ENCODE measurements at places on chromosomes 7 and 10.

- DNase-seq = no peak
Observed at GRCh38 chr10:7035126-7035761, 375.6 kb downstream of the SFMBT2 start.

- DNase-seq = no peak
Observed at GRCh38 chr10:112224933-112225529, 41.5 kb upstream of the GPAM start.

DNA sequence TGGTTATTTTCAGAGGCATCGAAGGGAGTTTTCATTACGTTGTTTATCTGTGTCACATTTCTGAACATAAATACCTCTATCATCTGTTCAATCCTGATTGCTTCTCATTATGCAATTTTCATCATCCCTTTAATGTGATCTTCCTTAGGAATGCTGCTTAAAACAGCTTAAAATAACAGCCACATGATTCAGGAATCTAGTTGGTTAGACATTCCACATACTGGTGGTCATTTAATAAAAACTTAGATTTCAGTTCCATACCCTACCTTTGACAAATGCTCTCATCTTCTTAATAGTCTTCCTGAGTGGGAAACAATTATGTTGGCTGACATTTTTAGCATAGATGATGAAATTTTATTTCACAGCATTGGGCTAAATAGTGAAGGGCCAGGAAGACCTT lies 191.3 kb upstream of the CDCA7L start:
- no peak for DNase-seq

- DNase-seq = no peak
Observed at GRCh38 chr10:28359334-28359733, 56.5 kb upstream of the MPP7 start.

DNA sequence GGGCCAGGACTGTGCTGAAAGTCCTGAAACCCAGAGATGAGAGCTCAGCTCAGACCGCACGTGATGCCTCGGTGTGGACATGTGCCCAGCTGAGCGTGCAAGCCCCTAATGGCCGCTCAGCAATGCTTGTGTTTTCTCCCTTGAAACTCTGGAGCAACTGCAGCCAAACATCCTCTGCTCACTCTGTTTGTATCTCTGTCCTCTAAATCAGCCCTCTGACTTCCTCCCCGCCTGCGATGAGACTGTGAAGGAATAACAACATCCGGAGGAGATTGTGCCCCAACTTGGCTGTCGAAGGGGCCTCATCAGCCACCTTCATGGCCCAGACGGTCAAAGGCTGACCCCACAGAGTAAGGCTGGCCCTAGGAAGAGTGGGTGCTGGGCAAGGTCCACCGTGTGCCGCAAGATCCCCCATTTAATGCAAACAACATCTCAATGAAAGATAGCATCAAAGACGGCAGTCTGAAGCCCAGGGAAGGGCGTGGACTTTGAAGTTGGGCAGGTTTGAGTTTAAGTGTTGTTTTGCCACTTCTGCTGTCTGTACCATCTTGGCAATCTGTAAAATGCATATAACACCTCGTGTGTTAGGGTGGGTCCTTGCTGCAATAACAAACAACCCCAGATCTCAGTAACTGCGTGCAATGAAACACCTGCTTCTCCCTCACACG lies 39.9 kb downstream of the CALML3 start:
- no peak for DNase-seq

GRCh38 chr10:74842301-74842954 lies 16.0 kb downstream of the KAT6B start:
- DNase-seq = no peak

DNA sequence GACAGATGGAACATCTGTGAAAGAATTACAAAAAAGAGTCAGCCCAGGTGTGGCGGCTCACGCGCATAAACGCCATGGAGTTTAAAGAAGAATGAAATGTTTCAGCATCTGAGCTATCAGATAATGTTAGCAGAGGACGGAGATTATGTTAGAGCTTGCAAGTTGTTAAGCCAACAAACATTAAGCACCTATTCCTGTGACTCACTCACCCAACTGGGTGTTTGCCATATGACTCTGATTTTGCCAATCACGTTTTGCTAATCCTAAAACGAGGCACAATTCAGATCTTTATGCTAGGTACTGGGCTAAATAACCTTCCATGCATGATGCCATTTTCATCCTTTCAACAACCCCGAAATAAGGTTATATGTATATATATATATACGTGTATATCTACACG lies 29.0 kb upstream of the CCNY start:
- DNase-seq = no peak

- peak; percentile 25 for DNase-seq
Observed at GRCh38 chr10:72875250-72876055, 18.1 kb upstream of the OIT3 start.

GRCh38 chr10:17138460-17139042 lies 8.9 kb upstream of the CUBN start:
- DNase-seq = no peak

- no peak for DNase-seq
Observed at GRCh38 chr10:1659221-1659791, 78.0 kb downstream of the ADARB2 start.

DNA sequence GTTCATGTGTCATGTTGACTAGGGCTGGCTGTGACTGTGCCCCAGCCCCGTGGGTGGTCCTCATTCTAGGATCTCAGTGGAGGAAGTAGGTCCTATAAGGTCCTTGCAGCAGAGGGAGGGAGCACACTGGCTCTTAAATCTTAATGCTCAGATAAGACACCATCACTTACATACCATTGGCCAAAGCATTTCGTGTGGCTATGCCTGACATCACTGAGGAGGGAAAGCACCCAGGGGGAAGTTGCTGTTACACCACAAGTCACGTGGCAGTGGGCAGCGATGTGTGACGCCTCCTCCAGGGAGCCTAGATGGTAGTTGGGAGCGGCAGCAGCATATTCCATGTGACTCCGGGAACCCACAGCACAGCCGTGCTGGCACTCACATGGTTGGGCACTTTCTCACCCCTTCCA lies 224.7 kb upstream of the SH2B2 start:
- no peak for DNase-seq

- no peak for DNase-seq
Observed at GRCh38 chr7:27947586-27948278, 207.8 kb downstream of the TAX1BP1 start.

GRCh38 chr10:44389150-44389549 lies 4.3 kb upstream of the CXCL12 start:
- no peak for DNase-seq

GRCh38 chr7:136353287-136353686 lies 376.1 kb upstream of the MTPN start:
- DNase-seq = no peak

GRCh38 chr7:102303669-102304422 lies 17.2 kb downstream of the SH2B2 start:
- DNase-seq = no peak

DNA sequence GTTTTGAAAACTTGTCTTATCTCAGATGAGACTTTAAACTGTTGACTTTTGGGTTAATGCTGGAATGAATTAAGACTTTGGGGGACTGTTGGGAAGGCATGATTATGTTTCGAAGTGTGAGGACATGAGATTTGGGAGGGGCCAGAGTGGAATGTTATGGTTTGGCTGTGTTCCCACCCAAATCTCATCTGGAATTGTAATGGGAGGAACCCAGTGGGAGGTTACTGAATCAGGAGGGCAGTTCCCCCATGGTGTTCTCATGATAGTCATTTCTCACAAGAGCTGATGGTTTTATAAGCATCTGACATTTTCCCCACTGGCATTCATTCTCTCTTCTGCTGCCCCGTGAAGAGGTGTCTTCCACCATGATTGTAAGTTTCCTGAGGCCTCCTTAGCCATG lies 13.8 kb upstream of the POT1 start:
- DNase-seq = no peak

GRCh38 chr10:51250278-51250920 lies 176.1 kb downstream of the PRKG1 start:
- no peak for DNase-seq

GRCh38 chr10:11512596-11512995 lies 98.9 kb downstream of the USP6NL start:
- no peak for DNase-seq

- DNase-seq = no peak
Observed at GRCh38 chr7:5265320-5266190, 17.2 kb upstream of the SLC29A4 start.

DNA sequence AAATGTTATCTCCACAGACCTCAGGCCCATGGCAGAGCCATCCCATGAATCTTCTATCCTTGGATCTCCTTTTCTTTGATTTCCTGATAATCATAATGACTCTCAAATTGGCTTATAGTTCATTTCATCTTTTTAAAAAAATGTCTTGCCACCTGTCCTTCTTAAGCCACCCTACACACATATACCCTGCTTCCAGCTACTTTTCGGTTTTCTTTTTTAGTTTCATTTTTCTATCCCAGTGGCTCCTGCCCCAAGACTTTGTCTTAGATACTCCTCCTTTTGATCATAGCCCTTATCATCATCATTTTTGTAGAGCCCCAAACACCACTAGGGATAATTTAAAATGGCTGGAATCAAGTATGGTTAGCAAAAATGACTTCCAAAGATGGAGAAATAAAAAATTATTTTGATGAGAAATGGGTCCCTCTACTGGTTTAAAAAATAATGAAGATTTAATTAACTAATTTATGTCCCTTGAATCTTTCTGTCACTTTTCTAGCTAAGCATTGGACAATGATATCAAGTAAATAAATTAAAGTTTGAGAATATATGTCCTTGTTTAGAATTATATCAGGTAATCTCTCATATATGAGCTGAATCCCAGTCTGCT lies 277.3 kb upstream of the SEMA3D start:
- no peak for DNase-seq

GRCh38 chr10:35388682-35389081 lies 52.4 kb downstream of the CCNY start:
- no peak for DNase-seq

GRCh38 chr10:87775766-87776165 lies 42.3 kb downstream of the ATAD1 start:
- no peak for DNase-seq

DNA sequence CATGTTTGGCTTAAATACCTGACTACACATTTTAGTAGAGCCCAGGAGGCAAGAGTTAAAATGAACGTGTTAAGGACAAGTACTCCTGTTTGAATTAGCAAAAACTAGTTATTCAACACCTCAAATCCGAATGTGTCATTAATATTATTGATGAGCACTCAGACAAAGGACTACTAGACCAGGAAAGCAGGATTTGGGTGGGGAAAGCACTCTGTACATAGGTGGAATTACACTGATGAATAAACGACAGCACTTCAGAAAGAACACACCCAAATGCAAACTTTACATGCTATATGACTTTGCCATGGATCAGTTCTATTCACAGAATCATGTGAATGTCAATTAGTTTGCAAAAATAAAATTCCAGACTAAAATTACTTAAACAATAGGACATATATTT lies 95.1 kb upstream of the CAV2 start:
- DNase-seq = no peak

- peak; percentile 76 for DNase-seq
Observed at GRCh38 chr10:11424456-11425295, 186.8 kb downstream of the USP6NL start.

- DNase-seq = no peak
Observed at GRCh38 chr7:127035203-127035849, 217.4 kb downstream of the GRM8 start.

DNA sequence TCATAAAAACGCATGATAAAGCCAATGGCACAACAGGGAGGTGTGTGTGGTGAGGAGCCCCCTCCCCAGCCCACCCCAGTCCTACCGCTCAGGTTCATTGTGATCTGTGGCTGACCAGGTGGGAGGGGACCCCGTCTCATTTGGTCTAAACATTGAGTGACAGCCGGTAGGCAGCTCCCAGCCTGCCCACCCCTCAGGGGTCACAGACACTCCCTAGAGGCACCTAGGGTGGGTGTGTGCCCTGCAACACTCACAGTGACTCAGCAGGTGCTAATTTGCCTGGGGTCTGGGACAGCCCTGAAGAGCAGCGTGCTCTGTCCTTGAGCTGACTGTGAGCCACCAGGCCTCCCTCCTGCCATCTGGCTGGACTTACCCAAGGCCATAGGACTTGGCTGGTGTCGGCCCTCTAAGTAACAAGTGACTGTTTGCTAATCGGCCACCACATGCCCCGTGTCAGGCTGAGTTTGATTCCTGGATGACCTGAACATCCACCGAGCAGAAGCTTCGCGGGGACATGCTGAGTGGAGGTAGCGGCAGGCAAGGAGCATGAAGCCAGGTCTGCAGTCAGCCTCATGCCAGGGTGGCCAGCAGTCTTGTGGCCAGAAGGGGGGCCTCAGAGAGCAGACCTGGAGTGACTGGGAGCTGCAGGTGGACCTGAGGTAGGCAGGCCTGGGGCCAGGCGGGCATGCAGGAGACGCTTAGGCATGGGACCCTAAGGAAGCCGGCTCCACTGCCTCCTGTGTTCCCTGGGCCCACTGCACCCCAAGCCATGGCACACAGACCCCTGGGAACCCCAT lies 282.3 kb upstream of the SHH start:
- no peak for DNase-seq

DNA sequence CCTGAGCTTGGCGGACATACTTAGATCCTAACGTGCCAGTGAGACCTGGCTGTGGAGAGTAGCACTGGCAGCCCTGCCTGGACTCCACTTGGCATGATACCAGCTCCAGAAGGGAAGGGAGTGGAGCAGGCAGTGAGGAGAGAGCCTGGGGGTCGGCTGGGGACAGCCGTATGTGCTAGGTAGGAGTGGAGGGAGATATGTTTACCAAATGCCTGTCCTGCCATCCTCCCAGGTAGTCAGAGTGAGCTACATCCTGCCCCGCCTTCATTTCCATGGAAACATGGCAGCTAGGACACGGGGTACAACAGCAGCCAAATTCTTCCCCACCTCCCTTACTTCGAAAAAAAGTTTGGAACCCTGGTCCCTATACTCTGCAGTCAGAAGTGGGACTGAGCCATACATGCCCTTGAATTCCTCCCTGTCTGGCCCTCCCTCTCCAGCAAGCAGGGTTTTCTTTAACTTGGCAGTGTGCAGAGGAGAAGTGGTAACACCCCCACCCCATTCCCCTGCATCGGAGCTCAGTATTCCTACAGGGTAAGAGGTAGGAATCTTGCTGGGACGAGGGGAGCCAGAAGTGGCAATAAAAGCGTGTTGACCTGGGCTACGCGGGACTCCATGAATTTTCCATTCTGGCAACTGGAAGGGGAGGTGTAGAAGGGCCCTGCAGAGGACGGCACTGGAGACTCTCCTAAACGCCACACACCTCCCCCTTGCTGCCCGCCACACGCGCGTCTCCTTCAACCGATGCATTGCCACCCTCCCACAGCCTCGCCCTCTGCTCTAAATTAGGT lies 20.0 kb upstream of the SMO start:
- DNase-seq = no peak

DNA sequence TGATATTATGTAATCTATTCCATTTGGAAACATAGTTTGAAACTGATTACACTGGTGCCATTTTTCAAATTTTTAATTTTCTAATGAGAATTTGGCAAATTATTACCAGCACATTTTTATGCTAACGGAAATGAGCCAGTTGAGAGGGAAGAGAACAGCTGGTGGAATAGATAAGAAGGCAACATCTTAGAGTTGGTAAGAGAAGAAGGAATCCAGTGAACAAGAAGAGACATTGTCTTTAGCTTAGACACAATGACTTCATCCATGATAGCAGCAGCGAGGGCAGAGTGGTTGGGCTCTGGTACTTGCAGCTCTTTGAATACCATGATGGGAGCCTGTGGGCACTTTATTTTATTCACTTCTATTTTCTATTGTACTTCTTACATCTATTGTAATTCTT lies 89.6 kb downstream of the CHRM2 start:
- DNase-seq = no peak
